ENCODE measurements at places on chromosomes 6 and 20.

- DNase-seq = no peak
Observed at GRCh38 chr20:35311409-35311808, 19.2 kb upstream of the FAM83C start.

DNA sequence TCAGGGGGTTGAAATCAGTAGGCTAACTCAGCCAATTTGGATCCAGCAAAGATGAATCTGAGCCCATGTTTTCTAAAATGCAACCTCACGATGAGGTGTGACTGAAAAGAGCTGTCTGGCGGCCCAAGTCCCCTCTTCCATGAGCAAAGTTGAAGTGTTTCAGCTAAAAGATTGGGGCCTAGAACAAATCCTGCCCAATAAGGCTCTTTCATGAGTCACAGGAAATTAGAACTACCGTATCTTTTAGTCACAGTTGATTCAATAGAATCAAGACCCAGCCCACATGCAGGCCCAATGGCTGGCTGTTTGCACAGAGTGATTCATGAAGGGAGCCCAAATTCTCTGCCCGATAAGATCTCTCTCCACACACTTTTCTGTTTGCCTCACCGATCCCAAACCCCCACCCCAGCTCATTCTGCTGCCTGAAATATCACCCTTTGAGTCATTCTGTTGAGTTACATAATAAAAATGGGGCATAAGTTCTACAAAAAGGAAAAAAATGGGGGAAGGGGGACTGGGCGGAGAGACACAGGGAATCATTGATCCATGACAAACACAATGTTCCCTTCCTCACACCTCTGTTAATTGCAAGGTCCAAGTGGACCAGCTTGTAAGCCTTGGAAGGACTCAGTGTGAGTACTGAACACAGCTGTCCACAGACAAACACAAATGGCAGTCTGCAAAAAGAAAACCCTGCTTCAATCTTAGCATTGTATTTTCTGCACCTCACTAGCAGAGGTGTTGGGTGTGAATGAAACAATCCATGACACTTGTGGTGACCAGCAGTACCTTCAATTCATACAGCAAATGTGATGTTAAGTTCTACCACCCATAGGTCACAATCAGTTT lies 13.8 kb downstream of the FOXQ1 start:
- DNase-seq = peak; percentile 99

DNA sequence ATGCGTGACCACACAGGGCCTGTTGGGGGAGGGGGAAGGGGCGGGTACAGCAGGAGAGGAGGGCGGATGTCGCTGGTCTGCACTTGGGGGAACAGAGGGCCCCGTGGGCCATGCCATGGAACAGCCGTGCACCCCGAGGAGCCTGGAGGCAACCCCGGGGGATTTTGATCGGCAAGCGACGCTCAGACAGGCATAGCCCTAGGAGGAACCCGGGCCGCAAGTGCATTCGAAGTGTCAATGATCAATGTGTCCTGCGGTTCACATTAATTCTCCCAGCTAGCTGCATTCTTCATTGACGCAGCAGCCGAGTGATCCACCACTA lies 772.8 kb upstream of the DEFB115 start:
- DNase-seq = no peak

GRCh38 chr6:167089243-167090142 lies 33.4 kb upstream of the CCR6 start:
- DNase-seq = no peak

GRCh38 chr6:55925292-55925691 lies 49.9 kb upstream of the BMP5 start:
- no peak for DNase-seq

DNA sequence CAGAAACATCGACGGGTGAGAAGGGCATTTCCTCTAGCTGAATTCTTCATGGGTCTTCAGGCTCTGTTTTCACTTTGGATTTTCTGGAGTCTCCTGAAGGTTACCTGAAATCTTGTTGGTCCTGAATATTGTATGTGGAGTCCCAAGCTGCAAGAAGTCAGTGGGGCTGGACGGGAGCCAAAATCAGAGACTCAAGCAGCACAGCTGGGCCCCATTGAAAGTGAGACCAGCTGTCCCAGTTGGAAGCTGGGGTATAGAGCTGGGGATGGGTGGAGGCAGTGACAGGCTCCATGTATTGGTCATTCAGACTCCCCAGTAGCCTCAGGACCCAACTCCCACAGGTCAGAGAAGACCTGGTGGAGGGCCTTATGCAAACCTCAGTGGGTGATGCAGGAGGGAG lies 111.3 kb upstream of the MLN start:
- peak; percentile 47 for DNase-seq

DNA sequence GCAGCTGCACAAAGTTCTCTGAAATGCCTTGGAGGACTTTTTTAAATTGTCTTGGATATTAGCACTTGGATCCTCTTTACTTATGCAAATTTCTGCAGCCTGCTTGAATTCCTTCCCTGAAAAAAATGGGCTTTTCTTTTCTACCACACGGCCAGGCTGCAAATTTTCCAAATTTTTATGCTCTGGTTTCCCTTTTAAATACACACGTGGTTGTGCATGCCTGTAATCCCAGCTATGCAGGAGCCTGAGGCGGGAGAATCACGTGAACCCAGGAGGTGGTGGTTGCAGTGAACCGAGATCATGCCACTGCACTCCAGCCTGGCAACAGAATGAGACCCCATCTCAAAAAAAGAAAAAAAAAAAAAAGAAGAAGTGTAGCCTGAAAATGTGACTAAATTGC lies 76.1 kb upstream of the PRND start:
- DNase-seq = no peak

- no peak for DNase-seq
Observed at GRCh38 chr6:52547647-52548352, 29.1 kb downstream of the TRAM2 start.

DNA sequence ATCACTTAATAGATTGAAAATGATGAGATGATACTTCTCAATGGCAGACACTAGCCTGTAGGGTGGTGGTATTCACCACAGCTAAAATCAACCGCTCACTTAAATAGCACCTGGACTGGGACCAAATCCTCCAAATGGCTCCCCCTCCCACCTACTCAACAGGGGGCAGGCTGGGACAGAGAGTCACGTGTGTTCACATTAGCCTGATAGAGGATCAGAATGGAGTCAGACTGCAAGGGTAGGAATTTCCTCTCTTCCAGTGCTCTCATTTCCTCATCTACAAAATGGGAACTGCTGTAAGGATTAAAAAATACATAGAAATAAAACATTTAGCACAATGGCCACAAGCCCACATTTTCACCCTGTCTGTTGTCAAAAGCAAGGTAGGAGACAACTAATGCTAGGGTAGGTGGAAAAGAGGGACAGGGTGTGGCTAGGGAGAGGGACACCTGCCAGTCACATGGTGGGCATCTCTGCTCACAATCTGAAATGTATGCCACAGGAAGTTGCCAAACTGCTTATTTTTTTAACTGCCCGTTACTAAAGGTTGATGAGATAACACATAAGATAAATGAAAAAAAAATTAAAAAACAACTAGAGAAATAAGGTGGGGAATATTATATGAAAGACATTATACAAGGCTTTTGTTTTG lies 55.3 kb downstream of the BACH2 start:
- no peak for DNase-seq

DNA sequence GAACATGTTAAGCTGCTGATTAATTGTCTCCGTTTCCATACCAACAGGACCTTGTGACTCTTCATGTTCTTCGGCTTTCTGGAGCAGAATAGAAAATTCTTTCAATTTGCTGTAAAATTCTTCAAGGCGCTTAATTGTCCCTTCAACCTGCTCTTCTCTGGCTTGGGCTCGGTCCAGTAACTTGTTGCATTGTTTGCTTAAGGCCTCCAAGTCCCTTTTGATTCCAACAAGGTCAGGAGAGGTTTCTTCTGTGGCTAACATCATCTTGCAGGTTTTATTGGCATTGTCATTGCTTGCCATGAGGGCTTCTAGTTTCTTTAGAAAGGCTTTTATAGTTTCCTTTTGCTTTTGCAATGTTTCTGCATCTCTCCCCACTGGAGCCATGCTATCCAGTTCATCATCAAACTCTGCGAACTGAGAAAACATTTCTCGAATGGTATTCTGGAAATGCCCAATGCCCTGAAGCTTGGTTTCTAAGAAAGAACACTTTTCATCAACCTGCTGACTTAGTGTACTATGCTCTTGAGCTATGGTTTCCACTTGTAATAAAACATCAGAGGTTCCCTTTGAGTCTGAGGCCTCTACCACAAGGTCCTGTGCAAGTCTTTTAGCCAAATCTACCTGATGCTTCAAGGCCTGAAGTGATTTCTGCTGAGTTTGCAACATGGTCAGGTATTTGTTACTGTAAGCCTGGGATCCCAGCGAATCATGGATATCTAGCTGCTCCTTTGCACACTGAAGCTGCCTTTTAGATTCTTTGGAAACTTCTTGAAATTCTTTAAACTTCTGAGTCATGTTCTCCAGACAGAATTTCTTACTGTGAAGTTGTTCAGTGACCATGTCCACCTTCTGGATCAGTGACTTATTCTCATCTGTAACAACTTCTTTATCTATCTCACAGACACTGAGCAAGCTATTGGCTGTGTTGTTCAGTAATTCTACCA lies 90.2 kb downstream of the DST start:
- no peak for DNase-seq

Measured in lung (tissue), 17 donors.